ENCODE measurements at places on chromosomes 11 and 22.

GRCh38 chr11:12141283-12141682 is 30.9 kb downstream of the MICAL2 start:
- no peak for DNase-seq

DNA sequence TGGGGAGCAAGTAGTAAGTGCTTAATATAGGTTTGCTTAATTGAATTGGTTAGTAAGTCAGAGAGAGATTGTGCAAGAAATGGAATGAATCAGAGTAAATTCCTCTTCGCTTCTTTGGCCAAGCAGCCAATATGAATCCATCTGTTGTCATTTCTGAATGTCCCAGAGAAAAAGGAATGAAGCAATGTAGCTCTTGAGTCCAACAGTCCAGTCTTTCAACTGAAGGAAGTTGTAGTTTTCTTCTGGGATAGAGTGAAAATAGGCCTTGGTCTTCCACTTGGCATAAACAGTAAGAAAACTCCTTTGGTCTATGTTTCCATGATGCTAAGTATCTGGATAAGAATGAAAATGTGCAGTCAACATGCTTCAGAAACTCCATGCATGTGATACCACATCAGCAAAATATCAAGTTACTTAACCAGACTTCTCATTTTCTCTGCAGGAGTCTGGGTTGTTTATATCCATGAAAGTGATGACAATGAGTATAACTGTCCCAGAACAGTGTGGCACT is 1.8 kb upstream of the FIBIN start:
- DNase-seq = no peak

DNA sequence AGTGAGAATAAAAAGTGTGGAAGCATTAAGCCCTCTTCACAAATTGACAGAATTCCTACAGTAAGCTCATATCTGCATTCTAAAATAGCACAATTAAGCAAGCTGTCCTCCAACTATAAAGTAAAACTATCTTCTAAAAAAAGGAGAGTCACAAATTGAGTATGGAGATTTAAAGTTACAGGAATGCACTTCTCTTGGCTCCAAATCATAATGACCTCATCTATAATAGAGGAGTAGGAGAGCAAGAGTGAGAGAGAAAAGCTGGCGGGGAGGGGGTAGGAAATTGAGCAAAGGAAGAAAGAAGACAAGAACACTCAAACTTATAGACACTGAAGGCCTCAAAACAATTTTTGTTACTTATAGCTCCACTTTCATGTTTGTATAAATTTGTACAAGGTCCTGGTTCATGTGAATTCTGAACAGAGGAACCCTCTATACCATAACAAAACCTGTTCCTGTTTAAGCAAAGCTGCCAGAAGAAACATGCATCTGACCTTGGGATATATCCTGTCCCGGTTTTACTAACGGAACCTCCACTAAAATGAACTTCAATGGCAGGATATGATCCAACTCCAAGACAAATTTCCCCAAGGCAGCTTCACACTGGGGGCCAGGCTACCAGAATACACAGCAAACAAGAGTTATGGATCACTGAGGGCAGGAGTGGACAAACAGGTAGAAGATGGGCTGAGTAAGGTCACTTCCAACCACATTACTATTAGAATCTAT is 37.2 kb downstream of the SLC35F2 start:
- no peak for DNase-seq

DNA sequence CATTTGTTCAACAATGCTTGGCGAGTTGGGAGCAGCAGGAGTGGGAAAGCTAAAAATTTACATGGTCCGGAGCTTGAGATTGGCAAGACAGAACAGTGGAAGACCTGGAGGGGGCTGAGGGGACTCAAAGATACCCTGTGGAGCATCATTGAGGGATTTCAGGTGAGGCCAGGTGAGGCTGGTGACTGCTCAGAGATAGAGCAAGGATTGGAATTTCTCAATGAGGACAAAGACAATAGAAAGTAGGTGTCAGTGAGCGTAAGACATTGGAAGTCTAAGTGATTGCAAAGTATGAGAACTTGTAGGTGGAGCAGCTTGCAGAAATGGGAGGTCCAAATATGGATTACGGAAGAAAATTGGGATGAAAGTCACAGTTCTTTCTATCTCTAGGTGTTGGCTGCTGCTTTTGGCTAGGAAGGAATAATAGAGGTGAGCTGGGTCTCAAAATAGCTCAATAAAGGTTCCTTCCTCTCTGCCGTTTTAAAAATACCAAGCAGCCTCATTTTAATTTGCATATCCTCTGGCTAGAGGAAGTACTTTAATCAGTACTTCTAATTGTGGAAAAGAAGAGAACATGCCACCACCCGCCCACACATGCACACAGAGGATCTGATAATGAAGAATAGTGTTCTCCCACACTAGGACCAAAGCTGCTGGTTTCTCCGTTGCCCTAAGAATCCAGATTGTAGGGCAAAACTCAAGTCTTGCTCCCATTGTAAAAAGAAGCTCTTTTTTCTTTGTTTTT is 41.8 kb upstream of the SORL1-AS1 start:
- no peak for DNase-seq

Measured in T follicular helper cell (primary cell).